ENCODE measurements at places on chromosomes 11 and 22.

DNA sequence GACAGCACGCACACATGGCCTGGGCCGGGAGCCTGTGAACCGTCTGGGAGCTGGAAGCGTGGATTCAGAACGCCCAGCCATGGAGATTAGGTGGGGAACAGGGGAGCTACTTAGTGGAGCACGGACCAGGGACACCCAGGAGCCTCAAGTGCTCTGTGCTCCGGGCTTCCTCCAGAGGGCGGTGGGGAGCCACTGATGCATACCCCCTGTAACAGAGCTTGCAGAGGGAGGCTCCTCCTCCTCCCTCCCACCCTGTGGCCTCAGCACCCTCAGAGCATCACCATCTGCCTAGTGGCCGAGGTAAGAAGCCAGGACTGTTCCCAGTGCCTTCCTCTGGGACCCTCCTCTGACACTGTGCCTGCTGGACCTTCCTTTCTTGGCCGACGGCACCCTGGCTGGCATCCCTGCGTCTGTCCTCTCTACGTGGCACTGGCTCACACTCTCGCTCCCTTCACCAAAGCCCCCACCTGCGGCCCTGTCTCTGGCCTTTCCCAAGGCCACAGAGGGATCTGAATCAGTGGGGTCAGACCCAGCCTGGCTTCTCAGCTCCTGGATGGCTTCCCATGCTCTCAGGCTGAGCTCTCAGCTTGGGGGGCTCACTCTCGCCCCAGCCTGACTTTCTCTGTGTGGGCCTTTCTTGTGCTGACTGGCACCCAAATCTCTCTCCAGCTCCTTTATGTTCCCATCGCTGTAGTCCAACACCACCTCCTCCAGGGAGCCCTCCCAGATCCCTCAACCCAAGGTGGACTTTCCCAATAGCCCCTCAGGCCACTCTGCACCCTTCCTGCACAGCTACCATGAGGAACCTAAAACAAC is 780.9 kb downstream of the BRD1 start:
- DNase-seq: no peak

GRCh38 chr11:109892321-109892794 is 200.8 kb upstream of the ZC3H12C start:
- no peak for DNase-seq

DNA sequence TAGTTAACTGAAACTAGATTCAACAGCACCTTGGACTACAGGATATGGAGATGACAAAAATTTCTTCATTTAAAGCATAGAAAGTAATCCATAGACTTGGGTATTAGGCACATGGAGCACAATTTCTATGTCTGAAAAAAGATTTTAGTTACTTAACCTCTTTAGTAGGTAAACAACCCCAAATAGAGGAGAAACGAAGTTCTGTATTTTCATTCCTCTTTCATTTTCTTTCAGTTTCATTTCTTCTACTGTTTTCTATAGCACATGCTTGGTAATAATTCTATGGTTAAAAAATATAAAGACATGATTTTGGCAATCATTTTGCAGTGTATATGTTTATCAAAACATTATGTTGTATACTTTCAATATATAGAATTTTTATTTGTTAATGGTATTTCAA is 99.5 kb downstream of the CASP12 start:
- no peak for DNase-seq

DNA sequence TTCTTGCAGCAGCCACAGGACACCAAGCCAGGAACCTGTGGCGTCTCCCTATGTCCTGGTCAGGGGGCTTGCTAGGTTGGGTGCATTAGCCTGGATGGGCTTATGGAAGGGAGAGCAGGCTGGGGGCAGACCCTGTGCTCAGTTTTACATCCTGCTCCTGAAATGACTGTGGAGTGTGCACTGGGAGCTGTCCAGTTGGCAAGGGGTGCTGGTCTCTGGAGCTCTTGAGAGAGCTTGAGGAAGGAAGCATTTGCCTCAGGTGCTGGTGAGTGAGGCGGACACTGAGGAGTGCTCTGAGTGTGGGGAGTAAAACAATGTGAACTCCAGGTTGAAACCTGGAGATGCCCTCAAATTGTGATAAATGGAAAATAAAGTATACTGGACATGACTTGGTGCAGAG is 3.4 kb downstream of the SCGB1D4 start:
- no peak for DNase-seq

DNA sequence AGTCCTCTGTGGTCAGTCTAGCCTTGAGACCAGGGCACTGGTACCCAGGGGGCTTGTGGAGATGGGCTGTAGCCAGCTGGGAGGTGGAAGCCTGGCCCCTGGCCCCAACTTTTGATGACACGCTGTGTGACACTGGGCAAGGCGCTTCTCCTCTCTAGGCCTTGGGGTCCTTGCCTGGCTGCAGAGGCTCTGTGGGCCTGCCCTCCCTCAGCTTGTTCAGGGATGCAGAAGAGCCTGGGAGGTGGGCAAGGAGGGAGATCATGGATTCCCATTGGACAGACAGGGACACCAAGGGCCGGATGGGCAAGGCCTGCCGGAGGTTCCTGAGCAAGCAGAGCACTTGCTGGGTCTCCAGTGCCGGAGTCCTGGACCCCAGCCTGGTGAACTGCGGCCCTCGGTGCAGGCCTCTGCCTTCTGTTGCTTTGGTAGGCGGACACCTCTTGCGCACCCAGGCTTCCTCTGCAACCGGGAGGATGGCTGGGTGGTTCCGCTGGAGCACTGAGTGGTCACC is 1.3 kb upstream of the PPP2R5B start:
- DNase-seq: no peak

- no peak for DNase-seq
Observed at GRCh38 chr22:50628543-50629134, 687 bp upstream of the ARSA start.

DNA sequence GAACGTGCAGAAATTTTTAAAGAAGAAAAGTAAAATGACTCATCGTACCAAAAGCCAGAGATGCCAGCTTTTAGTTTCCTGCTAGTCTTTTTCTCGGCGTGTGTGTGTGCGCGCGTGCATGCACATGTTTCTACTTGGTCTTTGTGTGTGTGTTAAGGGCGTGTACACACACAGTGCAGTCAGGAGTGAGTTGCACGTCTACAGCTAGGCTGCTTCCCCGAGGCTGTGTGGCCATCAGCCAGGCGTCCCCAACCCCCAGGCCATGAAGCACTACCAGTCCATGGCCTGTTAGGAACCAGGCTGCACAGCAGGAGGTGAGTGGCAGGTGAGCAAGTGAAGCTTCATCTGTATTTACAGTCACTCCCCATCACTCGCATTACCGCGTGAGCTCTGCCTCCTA is 36.4 kb downstream of the KCNQ1 start:
- DNase-seq: no peak

DNA sequence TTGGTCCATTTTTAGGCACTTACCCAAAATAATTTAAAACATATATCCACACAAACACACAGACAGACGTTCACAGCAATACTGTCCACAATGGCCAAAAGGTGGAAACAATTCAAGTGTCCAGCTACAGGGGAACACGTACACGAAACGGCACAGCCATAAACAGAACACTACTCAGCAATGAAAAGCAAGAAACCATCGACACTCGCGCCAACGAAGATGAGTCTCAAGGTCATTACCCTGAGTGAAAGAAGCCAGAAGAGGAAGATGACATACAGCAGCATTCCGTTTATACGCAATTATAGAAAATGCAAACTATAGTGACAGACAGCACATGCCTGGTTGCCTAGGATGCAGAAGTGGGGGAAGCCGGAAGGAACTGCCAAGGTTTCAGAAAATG is 13.4 kb upstream of the COMT start:
- DNase-seq: no peak

DNA sequence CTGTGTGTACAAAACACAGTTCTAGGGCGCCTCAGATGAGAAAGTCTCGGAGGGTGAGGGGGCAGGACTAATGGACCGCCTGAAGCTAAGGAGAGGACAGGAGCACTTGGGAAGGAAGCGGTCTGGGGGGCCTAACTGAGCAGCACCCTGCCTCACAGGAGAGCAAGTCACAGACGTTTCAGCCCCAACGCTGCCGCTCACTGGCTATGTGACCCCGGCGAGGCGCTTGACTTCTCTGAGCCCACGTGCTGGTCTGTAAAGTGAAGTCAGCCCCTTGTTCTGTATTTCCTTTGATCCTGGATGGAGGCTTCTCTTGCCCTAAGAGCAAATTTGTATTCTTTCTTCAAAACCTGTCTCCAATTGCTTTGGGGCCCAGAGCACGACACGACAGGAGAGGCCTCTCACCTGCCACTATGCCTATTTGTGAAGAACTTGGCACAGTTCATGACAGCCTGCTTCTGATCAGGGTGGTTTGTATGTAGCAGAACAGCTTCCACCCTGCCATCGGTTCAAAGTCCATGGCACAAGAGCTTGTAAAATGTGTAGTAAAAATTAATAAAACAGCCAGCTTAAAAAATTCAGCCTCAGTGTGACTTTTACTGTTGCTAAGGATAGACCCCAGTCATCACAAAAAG is 59.1 kb downstream of the WNT11 start:
- DNase-seq: no peak
